IMR-90 (cell line): ENCODE measurements at places on chromosomes 4 and X.
A peak's percentile ranks its signal among the peaks of the same experiment; 100 is the strongest.

DNA sequence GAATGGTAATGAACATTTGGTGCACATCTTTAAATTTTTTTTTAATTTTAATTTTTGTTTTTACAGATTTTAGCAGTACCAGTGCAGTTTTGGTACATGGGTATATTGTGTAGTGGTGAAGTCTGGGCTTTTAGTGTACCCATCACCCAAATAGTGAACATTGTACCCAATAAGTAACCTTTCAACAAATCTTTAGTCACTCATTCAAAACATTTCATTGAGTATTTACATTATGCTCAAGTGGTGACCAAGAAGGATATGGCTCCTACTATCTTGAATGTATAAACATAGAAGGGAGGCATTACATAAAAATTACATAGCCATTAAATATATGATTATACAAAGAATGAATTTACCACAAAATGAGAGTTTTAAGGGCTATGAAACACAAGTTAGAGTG is 223.3 kb downstream of the SPRY1 start:
- H3K27me3 ChIP-seq: no peaks in the 10 kb centered on the region
- H3K4me1 ChIP-seq: peaks cover 2% of the 10 kb centered on the region; the same call in 1 of the 2 replicates
- no peak overlapping the region for H3K4me3 ChIP-seq
- H3K36me3 ChIP-seq: no peaks in the 10 kb centered on the region
- no peak for DNase-seq

- H3K27ac ChIP-seq: no peak overlapping the region
- no peaks in the 10 kb centered on the region for H3K36me3 ChIP-seq
- H3K27me3 ChIP-seq: no peaks in the 10 kb centered on the region
- no peaks in the 10 kb centered on the region for H3K4me1 ChIP-seq
These were observed 150.6 kb downstream of the POU3F4 start for GRCh38 chrX:83658731-83659130.

DNA sequence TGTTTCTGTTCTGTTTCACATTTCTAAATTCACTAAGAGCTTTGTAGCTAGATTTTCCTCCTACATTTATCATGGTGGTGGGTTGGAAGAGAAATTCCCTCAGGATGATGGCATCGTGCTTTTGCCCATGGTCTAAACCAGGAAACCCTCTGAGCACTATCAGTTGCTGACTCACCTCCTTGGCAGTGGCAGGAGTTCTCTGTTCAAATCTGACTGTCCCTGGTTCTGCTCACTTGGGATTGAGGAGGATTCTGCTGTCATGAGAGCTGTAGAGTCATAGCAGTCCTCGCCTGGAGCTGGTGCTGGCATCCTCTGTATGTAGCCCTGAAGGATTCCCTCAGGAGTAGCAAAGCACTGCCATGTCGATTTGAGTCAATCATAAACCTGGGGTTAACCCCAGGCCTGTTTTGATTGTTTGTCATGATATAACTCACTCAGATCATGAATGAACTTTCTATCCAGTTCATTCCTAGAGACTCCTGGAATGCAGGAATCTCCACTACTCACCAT is 9.4 kb downstream of the TEX13A start:
- no peak overlapping the region for H3K4me3 ChIP-seq
- no peak overlapping the region for H3K27ac ChIP-seq
- DNase-seq: no peak
- H3K36me3 ChIP-seq: no peaks in the 10 kb centered on the region
- no peaks in the 10 kb centered on the region for H3K4me1 ChIP-seq
- H3K27me3 ChIP-seq: no peaks in the 10 kb centered on the region; the same call in 1 of the 2 replicates

- no peak overlapping the region for H3K27ac ChIP-seq
- peak; percentile 6 for DNase-seq
- H3K4me3 ChIP-seq: no peak overlapping the region
- no peaks in the 10 kb centered on the region for H3K36me3 ChIP-seq
- H3K4me1 ChIP-seq: no peaks in the 10 kb centered on the region
These were observed 1.9 kb upstream of the MTTP start for GRCh38 chr4:99572527-99573240.

GRCh38 chr4:124610211-124610610 is 102.3 kb downstream of the ANKRD50 start:
- H3K4me3 ChIP-seq: no peak overlapping the region
- H3K27ac ChIP-seq: no peak overlapping the region
- no peaks in the 10 kb centered on the region for H3K27me3 ChIP-seq
- no peaks in the 10 kb centered on the region for H3K4me1 ChIP-seq

DNA sequence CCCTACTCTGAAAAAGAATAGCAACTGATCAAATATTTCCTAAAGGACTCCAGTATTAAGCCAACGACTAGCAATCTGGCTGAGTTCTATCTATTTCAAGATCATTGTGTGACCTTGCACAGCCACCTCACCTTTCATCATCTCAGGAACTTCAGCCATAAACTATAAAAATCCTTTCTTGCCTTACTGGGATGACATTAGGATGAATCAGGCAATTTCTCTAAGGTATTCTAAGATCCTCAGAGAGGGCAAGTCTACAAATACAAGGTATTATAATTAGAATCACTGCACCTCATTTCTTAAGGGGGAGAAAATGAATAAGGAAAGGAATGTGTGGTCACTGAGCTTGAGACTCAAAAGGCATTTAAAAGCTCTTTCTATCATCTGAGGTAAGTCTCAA is 152.6 kb downstream of the GRIA3 start:
- H3K27ac ChIP-seq: no peak overlapping the region
- no peak overlapping the region for H3K4me3 ChIP-seq
- no peaks in the 10 kb centered on the region for H3K36me3 ChIP-seq
- DNase-seq: no peak
- H3K27me3 ChIP-seq: no peaks in the 10 kb centered on the region
- H3K4me1 ChIP-seq: no peaks in the 10 kb centered on the region

- H3K4me3 ChIP-seq: no peak overlapping the region
- no peaks in the 10 kb centered on the region for H3K27me3 ChIP-seq
- H3K4me1 ChIP-seq: no peaks in the 10 kb centered on the region
- no peaks in the 10 kb centered on the region for H3K36me3 ChIP-seq
These were observed 45.3 kb downstream of the HMGB2 start for GRCh38 chr4:173288698-173289352.

DNA sequence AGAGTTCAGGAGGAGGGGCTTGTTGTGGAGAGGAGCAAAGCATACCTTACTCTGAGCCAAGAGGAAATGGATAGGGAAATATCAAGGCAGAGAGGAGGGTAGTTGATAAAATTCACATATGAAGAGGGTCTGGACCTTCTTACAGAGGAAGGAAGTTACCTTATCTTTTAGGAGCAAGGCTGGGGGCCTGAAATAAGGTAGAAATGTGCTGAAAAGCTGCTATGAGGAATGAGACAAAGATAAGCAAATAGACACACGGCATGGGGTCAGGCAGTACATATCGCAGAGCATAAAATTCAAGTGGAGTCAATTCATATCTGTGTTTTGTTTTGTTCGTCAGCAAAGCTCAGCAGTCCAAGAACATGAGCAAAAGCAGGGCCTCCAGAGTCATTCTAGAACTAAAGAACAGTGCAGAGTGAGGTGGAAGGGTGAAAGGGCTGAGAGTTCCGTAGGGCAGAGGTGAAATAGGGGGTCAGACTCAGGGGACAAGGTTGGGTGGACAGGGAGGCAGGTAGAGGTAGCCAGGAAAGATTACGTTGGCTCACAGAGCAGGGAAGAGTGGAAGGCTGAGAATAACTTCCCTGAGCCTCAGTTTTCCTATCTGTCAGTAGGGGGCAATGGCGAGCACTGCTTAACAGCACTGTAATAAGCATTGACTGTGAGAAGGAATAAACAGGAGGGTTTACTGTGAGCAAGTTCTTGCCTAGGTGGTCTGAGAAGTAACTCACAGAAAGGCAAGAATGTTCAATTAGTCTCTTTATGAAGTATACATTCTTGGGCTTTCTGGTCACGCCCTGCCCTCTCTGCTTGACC is 9.2 kb downstream of the VSIG4 start:
- DNase-seq: peak; percentile 7
- H3K4me3 ChIP-seq: no peak overlapping the region
- H3K36me3 ChIP-seq: no peaks in the 10 kb centered on the region
- H3K27me3 ChIP-seq: peaks cover 1% of the 10 kb centered on the region; the same call in 1 of the 2 replicates

- no peak for DNase-seq
- no peak overlapping the region for H3K4me3 ChIP-seq
- H3K36me3 ChIP-seq: no peaks in the 10 kb centered on the region
- peaks cover 20% of the 10 kb centered on the region for H3K27me3 ChIP-seq
- H3K4me1 ChIP-seq: peaks cover 6% of the 10 kb centered on the region
These were observed 28.5 kb downstream of the RNF212 start for GRCh38 chr4:1084796-1085403.

DNA sequence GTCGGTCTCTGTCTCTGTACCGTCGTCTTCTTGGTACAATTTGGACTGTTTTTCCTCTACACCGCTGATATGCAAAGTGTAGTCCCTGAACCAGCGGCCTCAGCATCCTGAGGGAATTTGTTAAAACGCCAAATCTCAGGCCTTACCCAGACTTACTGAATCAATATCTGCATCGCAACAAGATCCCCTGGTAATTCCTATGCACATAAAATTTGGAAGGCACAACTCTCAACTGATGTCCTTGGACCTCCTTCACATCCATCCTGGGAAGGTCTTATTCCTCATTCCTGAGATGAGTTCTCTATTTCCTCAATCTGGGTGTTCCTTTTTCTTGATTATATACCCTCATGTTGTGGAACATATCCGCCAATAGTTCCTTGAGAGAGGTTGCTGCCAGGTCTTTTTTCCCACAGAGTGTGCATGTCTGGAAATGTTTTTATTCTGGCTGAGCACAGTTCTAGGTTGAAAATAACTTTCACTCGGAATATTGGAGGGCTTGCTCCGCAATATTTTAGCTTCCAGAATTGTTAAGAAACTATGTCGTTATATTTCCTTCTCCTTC is 738 bp upstream of the HPF1 start:
- DNase-seq: no peak
- peaks cover 1% of the 10 kb centered on the region; the same call in 1 of the 2 replicates for H3K4me1 ChIP-seq
- H3K36me3 ChIP-seq: no peaks in the 10 kb centered on the region
- no peak overlapping the region for H3K4me3 ChIP-seq
- H3K27ac ChIP-seq: no peak overlapping the region
- no peaks in the 10 kb centered on the region; the same call in none of the 2 replicates for H3K27me3 ChIP-seq
